Mononuclear cell (primary cell): ENCODE measurements at places on chromosomes 6 and 20. TPM values are rescaled to one million over a fixed set of nuclear protein-coding genes. Genes with fewer than 3 reads are reported as not detected.

The HLA-G gene
- total RNA-seq: 0.63 TPM

The IMPG1 gene
- not detected for total RNA-seq

The LHFPL5 gene
- total RNA-seq: not detected

The ADGRG6 gene
- total RNA-seq: 1.8 TPM

The ZKSCAN4 gene
- total RNA-seq: 0.84 TPM

The CST4 gene
- not detected for total RNA-seq

The PPARD gene
- 8.1 TPM for total RNA-seq

The FAM110A gene
- 10.6 TPM for total RNA-seq

The LY6G6D gene
- 1.0 TPM for total RNA-seq

The RIPOR2 gene
- total RNA-seq: 128 TPM

The PPP1R3G gene
- 0.31 TPM for total RNA-seq

The COQ3 gene
- total RNA-seq: 1.0 TPM

The CST5 gene
- not detected for total RNA-seq

The GJA10 gene
- not detected for total RNA-seq

The AURKA gene
- 3.0 TPM for total RNA-seq

The FOXO3 gene
- total RNA-seq: 63.6 TPM

The CFAP206 gene
- total RNA-seq: not detected

The ACTR5 gene
- 9.8 TPM for total RNA-seq

The BPIFA3 gene
- not detected for total RNA-seq

The CAP2 gene
- total RNA-seq: 0.10 TPM

The BEND6 gene
- total RNA-seq: 1.0 TPM

The KCNK15 gene
- under 0.01 TPM for total RNA-seq

The RGS17 gene
- total RNA-seq: not detected

The FOXF2 gene
- total RNA-seq: not detected

The PBOV1 gene
- total RNA-seq: not detected

The MOG gene
- total RNA-seq: not detected

The ZSCAN31 gene
- total RNA-seq: 1.3 TPM

The C6orf15 gene
- total RNA-seq: not detected

The XKR7 gene
- under 0.01 TPM for total RNA-seq

The ZNF334 gene
- 0.10 TPM for total RNA-seq

The DPPA5 gene
- total RNA-seq: not detected

The ANKRD6 gene
- total RNA-seq: 1.8 TPM

The PROKR2 gene
- total RNA-seq: not detected

The SIGLEC1 gene
- total RNA-seq: 0.73 TPM

The ECT2L gene
- not detected for total RNA-seq

The MAS1 gene
- 0.10 TPM for total RNA-seq

The TRMT6 gene
- total RNA-seq: 5.2 TPM

The CCN6 gene
- not detected for total RNA-seq

The IP6K3 gene
- not detected for total RNA-seq

The PI16 gene
- 3.6 TPM for total RNA-seq

The FILIP1 gene
- total RNA-seq: under 0.01 TPM

The KCNB1 gene
- under 0.01 TPM for total RNA-seq
